ENCODE measurements at places on chromosomes 6 and 20.

GRCh38 chr6:132952031-132952867 lies 137.9 kb downstream of the RPS12 start:
- no peak for DNase-seq

GRCh38 chr20:37984018-37984785 lies 49.1 kb downstream of the TTI1 start:
- DNase-seq: no peak

- no peak for DNase-seq
Observed at GRCh38 chr6:2203264-2203663, 42.1 kb downstream of the GMDS start.

GRCh38 chr6:72654071-72654621 lies 32.3 kb downstream of the KCNQ5 start:
- DNase-seq: no peak

DNA sequence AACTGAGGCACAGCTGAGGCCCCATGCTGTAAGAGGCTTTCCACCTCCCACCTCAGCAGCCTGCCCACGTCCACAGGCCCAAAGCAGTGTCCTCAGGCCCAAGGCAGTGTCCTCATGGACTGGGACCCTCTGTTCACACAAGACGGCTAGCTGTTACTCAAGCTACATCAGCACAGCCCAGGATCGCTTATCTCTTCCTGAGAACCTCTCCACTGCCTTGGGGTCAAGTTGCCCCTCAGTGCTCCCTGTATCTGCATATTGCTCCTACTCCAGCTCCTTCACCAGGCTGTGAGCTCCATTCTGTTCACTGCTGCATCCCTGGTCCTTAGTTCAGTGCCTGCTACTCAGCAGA lies 208.8 kb upstream of the TAB2 start:
- no peak for DNase-seq

GRCh38 chr6:126312013-126312665 lies 27.8 kb upstream of the CENPW start:
- no peak for DNase-seq

DNA sequence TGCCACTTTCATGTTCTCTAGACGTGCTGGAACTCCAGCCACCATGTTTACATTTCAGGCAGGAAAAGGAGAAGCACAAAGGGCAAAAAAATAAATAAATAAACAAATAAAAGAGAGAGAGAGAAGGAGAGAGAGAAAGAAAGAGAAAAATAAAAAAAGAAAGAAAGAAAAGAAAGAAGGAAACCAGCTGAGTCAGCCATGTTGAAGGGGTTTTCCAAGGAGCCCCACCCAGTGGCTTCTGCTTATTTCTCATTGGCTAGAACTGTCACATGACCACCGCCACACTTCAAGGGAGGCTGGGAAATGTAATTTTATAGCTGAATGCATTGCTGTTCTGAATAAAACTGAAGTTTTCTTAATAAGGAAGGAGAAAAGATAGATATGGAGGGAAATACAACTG lies 71.1 kb downstream of the BFSP1 start:
- DNase-seq: no peak

GRCh38 chr6:143807103-143807772 lies 35.9 kb upstream of the LTV1 start:
- DNase-seq: no peak
